ENCODE measurements at places on chromosomes 16 and 17. TPM values are rescaled to one million over a fixed set of nuclear protein-coding genes. Genes with fewer than 3 reads are reported as not detected.

- DNase-seq: peak; percentile 71
These were observed 641 bp upstream of the CBX2 start for GRCh38 chr17:79777120-79777893.

DNA sequence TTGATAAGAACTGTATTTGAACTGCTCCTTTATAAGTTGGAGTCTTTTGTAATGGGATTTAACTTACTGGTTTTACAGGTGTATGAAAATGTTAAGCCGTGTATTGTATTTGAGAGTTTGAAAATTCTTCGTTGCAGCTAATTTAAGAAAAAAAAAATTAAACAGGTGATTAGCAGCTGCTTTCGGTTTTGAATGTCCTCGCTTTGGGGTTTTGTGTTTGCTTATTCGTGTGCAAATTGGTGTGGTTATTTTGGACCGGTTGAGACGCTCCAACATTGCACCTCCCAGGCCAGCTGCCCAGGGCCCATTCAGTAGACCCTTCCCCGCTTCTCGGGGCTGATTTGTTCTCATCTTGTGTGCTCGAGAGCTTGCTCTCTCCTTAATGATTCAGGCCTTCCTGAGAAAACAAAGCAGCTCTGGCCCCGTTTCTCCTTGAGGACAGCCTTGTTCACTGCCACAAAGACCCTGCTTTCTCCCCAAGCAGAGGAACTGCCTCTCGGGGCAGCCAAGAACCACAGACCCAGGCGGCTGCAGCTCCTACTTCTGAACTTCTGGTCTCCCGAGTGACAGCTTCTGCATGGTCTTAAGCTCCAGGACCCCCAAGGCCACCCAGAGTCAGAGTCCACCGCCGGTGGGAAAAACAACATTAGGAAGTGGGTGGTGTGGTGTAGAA is 100.5 kb downstream of the MSI2 start:
- DNase-seq: no peak

GRCh38 chr16:51149721-51150164 is 1.3 kb downstream of the SALL1 start:
- DNase-seq: peak; percentile 56

DNA sequence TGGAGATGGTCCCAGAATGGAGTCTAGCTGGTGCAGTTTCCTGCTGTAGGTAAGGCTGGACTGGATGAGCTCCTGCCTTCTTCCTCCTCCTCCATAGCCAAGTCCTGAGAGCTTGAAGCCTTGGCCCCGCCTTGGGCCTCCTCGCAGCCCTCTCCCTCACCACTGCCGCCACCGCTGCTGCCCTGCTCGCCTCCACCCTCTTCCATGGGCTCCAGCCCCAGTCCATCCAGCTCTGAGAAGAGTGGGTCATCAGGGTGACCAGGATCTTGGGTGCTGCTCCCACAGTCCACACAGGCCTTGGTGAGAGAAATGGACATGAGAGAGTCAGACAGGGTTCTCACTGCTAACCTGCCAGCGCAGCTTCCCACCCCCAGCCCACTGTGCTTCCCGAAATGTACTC is 11.2 kb downstream of the PER1 start:
- DNase-seq: no peak

- DNase-seq: peak; percentile 95
These were observed 6.7 kb downstream of the RUNDC3A start for GRCh38 chr17:44314869-44315661.

- DNase-seq: no peak
These were observed 202.4 kb downstream of the AXIN2 start for GRCh38 chr17:65359016-65359415.

DNA sequence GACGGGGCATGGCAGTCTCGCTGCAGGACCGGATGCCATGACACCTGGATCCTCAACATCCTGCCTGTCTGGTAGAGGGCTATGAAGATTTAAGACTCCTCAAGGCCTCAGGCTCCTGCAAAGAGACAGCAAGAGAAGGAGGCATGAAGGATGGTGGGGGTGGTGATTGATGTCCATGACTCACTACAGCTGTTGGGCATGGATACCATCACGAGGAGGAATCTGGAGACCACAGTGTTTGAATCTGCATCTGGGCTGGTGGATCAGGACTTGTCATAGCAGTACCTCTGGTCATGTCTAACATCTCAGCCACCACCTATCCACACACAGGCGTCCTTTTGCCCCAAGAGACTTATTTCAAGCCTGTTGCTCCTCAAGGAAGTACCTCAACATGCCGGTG is 50.2 kb upstream of the WSCD1 start:
- no peak for DNase-seq

- no peak for DNase-seq
These were observed 5.1 kb upstream of the SLC16A5 start for GRCh38 chr17:75082683-75083082.

DNA sequence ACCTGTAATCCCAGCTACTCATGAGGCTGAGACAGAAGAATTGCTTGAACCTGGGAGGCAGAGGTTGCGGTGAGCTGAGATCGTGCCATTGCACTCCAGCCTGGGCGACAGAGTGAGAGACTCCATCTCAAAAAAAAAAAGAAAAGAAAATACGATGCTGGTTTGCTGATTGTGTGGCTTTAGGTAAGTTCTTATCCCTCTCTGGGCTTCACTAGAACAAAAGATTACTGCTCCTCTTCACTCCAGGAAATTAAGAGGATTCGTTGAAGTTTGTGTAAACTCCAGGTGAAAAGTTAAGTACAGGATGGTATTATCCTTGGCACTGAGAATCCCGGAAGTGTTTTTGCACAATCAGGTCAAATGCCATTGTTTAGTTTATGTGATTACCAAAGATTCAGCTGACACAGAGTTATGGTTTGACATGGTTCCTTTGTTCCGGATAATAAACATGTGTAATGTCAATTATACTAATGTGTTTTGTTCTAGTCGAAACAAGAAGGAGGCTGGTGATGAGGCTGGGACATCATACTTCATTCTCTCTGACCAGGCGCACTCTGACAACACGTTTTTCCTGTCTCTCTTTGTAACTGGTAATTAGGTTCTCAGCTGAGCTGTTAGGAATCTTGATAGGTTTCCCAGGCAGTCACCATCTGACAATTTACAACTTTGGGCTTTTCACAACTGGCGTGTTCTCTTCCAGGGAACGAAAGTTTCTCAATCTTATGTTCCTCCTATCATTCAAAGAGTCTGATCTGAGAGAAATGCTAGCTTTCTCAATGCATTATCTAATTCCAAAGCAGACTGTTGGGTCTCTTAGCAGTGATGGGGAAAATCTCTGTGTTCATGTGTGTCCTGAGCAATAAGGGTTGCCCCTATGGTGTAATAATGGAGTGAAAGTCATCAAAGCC is 10.8 kb upstream of the TAOK1 start:
- no peak for DNase-seq

DNA sequence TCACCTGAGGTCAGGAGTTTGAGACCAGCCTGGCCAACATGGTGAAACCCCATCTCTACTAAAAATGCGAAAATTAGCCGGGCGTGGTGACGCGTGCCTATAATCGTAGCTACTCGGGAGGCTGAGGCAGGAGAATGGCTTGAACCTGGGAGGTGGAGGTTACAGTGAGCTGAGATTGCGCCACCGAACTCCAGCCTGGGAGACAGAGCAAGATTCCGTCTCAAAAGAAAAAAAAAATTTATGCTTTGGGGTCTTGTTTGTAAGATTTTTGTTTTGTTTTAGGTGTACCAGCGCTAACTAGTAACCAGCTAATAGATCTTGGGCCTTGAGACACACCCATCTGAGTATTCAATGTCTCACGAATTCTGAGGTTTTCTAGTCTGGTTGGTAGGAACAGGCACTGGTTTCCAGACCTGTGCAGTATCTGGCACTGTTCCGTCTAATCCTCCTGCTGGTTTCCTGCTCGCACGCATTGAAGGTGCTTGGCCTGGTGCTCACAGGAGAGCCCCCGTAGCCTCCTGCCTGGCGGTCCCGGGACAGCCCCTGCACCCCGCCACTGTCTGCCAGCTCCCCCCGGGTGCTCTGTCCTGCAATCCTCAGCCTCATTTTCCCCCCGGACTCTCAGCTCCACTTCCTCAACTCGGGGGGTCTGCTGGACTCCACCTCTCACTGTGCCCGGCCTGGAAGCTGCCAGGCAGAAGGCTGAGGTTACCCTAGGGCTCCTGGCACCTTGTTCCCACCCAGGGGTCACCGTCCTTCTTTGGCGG is 10.6 kb upstream of the DUS1L start:
- DNase-seq: no peak

GRCh38 chr16:72921106-72921505 is 126.8 kb downstream of the ZFHX3 start:
- DNase-seq: no peak

- DNase-seq: no peak
These were observed 15.3 kb upstream of the INTS2 start for GRCh38 chr17:61943117-61943516.

- DNase-seq: peak; percentile 94
These were observed 3.7 kb upstream of the CNP start for GRCh38 chr17:41962768-41963434.

DNA sequence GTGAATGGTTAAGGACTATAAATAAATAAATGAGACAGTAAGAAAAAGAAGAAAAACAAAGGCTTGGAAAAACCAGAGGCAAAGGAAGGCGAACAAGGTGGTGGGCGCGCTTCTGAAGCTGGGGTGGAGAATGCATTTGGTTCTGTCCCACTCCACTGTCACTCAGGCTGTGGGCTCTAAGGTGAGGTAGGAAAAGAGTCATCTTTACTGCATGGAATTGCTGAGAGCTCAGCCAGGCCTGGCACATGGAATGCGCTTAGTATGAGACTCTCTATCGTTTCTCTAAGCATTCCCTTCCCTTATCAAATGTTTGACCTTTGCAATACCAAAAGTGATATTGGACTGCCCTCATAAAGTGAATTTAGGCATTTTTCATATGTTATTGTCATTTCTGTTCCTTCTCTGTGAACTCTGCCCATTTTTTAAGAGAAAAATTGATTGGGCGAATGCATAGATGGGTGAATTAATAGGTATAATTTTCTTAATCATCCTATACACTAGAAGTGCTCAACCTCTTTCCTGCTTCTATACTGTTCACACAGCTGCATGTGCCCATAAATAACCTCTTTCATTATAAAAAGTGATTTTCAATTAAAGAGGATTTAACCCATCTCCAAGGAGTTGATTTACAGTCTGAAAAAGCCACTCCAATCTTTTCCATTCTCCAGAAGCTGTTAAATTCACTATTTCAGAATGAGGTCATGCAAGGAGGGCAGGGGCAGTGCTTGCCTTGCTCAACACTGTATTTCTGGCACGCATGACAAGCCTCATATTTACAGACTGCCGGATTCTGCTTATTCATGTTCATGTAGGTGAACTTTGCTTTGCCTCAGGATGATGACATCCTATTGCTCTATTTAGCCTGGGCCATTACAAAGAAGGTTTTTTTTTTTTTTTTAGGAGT is 87.7 kb downstream of the MYH10 start:
- DNase-seq: no peak

DNA sequence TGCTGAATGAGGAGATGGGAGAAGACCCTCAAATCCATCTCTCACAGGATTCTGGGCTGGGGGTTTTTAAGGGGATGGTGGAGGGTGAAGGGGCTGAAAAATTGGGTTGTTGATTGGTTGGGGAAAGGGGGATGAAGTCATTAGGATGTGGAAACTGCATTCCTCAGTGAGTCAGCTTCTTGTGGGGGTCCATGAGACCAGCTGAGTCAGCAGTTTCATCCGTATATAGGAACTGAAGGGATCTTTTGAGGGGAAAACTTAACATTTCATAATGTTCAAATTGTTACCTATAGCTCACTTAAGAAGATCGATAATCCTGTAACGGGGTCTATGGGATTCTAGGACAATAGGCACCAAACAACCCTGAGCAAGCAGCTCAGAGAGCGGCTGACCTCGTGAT is 213.4 kb downstream of the CBLN1 start:
- DNase-seq: no peak

DNA sequence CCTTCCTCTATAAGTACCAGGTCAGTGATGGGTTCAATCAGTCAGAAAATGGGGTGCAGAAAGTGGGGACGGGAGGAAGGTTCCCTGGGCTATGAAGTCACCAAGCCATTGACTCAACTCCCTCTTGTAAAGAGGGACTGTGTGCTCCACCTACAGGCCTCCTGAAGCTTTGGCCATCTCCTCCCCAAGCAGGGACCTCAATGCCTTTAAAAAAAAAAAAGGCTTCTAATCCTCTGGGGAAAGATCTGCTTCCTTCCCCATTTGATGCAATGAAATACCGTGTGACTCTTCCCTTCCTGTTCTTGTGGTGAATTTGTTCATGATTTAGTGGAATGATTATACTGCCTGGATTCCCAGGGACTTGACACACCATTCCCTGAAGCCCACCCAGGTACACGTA is 30.8 kb downstream of the VWA3A start:
- peak; percentile 66 for DNase-seq

GRCh38 chr17:6430769-6431168 is 4.2 kb downstream of the AIPL1 start:
- DNase-seq: no peak

GRCh38 chr16:25637236-25637635 is 54.5 kb upstream of the HS3ST4 start:
- no peak for DNase-seq

DNA sequence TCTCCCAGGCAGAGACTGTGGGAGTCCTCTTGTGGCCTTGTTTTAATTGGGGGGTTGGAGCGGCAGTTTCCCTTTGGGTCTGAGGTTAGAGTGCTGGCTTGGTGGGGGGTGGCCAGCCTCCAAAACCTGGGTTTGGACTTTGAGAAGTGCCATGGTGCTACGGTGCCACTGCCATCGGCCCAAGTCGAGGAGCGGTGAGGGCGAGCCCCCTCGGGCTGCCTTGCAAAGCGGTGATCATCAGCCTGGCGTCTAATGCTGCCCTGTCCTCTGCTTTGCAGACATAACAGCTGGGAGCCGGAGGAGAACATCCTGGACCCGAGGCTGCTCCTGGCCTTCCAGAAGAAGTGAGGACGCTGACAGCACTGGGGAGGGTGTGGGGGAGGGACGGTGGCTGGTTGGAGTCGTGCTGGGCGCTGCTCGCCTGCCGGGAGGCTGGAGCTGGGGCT is 1.2 kb downstream of the CBX2 start:
- DNase-seq: peak; percentile 80

- peak; percentile 23 for DNase-seq
These were observed 117.6 kb upstream of the HAS3 start for GRCh38 chr16:68987734-68988457.

DNA sequence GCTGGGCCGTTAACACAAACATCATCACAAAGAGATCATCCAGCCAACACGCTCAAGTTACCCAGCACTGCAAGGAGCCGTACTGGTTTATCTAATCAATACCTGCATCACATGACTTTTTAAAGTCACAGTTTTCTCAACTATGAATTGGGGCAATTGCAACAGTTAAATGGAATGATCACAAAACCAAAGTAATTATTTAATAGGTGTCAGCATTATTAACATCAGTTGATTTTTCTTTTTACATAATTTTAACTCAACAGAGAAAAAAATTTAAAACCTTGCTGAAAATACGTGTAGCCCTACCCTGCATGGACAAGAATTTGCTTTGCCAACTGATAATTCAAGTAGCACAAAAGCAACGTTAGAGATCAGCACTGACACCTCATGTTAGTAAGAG is 95.7 kb upstream of the SOX9 start:
- no peak for DNase-seq

- DNase-seq: no peak
These were observed 26.3 kb downstream of the ERN1 start for GRCh38 chr17:64103391-64104364.

- no peak for DNase-seq
These were observed 520.6 kb downstream of the RBFOX1 start for GRCh38 chr16:7853197-7853596.

HS3ST2 gene
- not detected for total RNA-seq

GUCY2D gene
- total RNA-seq: not detected

CES5A gene
- total RNA-seq: not detected

NME1 gene
- total RNA-seq: 211 TPM

TBX6 gene
- total RNA-seq: 2.9 TPM

All from H7 (cell line).